ENCODE measurements at places on chromosomes 2 and 18.
A peak's percentile ranks its signal among the peaks of the same experiment; 100 is the strongest.

- DNase-seq = no peak
Observed at GRCh38 chr2:224986477-224986876, 55.8 kb downstream of the DOCK10 start.

DNA sequence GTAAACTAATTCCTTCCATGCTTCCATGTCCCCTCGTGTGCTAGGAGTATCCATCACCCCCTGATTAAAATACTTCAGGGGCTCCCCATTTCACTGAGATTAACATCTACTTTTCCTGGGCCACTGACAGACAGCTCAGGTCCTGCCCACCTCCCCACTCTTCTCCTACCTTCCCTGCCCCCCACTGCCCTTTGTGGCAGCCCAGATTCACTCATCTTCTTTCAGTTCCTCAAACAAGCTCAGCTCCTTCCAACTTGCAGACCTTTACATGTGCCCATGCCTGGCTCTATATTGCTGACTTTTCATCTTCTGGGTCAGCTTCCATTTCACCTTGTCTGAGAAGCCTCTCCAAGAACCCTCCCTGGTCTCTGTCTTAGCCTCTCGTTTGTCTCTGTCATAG lies 12.0 kb downstream of the RUFY4 start:
- DNase-seq = no peak

GRCh38 chr18:21132398-21132918 lies 20.8 kb upstream of the ROCK1 start:
- DNase-seq = no peak

GRCh38 chr2:236473691-236474090 lies 95.9 kb upstream of the ACKR3 start:
- no peak for DNase-seq

- no peak for DNase-seq
Observed at GRCh38 chr18:56221195-56222065, 417.0 kb downstream of the TXNL1 start.

DNA sequence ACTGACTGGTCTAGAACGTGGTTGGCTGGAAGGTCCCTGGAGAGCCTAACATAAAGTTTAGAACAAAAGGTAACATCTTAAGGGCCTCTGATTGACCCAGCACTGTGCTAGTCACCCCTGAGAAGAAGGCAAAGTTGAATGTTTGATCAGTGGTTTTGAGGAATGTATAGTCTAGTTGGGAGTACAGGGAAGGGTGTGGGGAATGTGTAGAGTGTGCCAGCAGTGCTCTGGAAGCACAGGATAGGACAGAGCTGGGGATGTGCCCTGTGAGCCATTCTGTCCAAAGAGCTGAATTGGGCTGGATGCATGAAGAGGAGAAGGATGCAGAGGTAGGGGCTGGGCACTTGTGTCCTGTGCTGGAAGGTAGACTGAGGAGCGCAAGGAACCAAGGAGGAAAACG lies 41.0 kb upstream of the DOCK10 start:
- no peak for DNase-seq

DNA sequence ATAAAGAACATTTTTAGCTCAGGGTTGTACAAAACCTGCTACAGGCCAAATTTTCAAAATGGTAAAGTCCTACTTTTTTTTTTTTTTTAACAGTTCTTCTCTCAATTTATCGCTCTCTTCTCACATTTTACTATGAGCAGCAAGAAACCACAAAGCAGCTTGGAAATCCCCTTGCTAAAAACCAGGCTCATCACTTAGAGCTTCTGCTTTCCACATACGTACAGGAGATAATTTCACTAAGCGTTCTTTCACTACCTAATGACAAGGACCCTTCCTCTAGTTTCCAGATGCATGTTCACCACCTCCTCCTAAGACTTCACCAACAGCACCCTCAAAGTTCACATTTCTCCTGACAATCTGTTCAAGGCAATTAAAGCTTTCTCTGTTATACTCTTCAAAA lies 294.9 kb upstream of the CYRIA start:
- DNase-seq = no peak

DNA sequence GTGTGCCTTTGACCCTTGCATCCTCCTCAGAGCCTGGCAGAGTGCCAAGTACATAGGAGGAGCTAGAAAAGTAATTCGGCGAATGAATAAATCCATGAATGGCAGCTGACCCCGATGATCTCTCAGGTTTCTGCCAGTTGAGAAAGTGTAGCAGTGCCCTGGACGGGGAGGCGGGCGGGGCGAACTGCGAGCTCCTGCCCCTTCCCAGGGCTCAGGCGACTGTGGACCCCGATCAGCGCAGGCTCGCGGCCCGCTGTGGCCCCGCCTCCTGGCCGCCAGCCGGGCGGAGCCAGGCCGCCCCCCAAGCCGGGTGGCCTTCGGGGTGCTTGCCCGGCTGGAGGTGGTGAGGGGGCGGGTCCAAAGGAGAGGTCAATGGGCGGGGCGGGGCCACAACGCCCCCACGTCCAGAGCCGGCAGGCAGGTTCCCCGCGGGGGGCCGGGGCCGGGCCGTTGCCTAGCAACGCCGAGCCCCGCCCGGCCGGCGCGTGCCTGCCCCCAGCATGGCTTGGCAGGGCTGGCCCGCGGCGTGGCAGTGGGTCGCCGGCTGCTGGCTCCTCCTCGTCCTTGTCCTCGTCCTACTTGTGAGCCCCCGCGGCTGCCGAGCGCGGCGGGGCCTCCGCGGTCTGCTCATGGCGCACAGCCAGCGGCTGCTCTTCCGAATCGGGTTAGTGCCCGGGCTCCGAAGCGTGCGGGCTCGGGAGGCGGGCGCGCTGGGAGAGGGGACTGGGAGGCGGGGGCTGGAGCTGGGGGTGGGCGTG lies 30.6 kb upstream of the TMBIM1 start:
- DNase-seq = peak; percentile 21

DNA sequence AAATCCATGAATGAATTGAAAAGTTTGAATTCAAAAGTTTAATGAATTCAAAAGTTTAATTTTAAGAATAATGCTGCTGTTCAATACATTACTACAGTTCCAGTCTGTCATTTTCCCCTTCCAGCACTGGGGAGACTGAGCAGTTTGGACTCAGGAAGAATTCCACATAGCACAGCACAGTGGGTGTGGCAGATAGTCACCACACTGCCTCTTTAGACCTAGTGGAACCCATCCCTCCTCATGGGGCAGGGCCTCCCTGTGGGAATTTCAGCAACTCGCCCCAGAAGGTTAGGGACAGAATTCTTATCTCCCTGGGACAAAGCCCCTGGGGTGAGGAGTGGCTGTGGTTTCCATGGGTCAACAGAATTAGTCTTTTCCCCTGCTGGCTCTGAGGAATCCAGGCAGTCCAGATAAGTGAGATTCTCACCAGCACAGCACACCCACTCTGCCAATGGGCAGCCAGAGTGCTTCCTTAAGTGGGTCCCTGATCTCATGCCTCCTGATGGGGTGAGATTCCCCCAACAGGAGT lies 442.0 kb upstream of the SYT4 start:
- no peak for DNase-seq

DNA sequence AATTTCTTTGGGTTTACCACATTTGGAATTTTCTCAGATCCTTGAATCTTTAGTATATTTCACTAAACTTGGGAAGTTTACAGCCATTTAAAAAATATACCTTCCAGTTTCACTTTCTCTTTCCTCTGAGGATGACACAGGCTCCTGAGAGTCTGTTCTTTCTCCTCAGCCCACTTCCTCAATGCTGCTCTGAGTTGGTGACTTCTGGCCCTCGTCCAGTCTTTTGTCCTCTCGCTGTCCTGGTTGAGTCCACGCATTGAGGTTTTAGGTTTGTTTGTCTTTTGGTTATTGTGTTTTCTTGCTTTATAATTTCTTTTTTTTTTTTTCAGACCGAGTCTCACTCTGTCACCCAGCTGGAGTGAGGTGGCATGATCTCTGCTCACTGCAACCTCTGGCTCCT lies 40.7 kb upstream of the GALR1 start:
- peak; percentile 58 for DNase-seq

DNA sequence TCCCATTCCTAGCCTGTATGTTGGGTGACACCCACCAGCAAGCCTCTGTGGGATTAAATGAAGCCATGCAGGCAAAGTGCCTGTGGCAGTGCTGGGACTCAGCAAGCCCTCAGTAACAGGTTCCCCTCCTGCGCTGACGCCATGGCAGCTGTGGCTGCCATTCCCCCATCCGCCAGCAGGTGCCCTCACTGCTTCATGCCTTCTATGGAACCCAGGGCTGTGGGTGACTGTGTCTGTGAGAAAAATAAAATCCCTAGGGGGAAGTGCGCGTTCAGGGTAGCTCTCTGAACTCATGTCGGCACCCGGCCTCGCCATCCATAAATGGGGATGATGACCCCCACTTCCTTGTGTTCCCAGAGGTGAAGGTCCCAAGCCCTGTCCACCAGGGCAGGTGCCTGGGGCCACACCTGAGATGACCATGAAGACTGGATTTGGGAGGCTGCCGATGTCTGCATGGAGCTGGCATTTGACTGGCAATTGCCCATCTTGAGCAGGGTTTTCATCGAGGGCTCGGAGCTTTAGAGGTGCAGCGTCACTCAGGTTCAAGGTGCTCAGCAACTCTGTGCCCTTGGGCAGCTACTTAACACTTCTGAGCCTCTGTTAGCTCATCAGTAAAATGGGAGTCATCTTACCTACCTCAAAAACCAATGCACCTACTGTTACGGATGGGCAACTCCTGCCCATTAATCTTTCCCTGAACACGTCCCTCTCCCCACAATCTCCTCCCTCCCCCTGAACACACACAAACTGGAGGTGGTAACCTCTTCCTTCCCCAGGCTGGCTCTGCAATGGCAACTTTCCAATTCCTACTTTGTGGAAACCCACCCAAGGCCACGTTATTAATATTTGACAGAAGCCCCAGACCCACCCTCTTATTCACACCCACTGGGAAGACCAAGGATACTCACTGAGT lies 2.9 kb upstream of the MAL start:
- DNase-seq = peak; percentile 77

DNA sequence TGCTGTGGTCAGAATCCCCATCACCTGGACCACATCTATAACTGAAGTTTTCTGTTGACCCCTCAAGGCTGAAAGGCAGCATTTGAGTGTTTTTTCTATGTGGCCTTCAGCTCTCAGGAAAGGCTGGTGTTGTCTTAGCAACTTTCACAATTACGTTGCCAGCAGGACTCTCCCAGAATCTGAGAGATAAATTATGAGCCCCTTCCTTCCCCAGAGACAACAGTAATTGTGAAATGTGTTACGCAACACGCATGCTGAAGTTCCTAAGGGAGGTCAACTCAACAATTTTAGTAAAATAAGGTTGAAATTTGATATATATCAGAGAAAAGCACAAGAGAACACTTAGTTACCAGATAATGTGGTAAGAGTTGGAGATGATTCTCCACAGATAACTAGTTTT lies 216.5 kb upstream of the SLC8A1 start:
- DNase-seq = no peak

- no peak for DNase-seq
Observed at GRCh38 chr2:96146881-96147592, 1.8 kb upstream of the DUSP2 start.

DNA sequence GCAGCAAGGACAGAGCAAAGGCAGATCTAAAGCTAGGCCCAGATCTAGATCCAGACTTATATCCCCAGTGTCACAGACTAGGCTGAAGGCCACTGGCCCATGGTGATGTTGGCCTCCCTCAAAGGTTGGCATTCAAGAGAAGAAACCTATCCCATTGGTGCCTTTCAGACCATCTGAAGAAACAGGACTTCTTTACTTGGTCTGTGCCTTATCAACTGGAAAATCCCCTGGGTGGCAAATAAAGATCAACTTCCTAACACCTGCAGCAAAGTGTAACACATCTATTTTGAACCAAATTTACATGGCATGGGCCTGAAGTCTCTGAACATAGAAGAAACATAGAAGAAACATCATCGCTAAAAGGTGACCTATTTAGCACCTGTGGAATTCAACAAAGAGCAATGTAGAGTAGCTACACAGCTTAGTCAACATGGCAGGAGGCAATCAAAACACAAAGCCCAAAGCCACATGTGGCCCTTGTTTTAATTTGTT lies 35.8 kb downstream of the METTL4 start:
- DNase-seq = no peak

- peak; percentile 9 for DNase-seq
Observed at GRCh38 chr2:181041661-181042060, 61.3 kb downstream of the UBE2E3 start.

DNA sequence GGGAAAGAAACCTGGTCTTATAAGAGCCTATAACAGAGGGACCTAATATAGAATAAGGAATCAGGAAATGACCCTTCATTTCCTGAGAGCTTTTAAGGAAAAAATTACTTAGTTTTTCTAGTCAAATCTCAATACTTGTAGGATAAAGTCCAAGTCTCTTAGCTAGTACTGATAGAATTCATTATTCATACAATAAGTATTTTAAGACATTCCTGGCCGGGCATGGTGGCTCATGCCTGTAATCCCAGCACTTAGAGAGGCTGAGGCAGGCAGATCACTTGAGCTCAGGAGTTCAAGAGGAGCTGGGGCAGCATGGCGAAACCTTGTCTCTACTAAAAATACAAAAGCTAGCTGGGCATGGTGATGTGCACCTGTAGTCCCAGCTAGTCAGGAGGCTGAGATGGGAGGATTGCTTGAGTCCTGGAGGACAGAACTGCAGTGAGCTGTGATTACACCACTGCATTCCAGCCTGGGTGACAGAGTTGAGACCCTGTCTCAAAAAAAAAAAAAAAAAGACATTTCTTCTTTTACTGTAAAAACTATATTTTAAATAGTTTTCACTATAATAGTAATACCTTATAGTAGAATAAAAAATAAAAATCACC lies 3.2 kb downstream of the RAB3GAP1 start:
- DNase-seq = no peak

DNA sequence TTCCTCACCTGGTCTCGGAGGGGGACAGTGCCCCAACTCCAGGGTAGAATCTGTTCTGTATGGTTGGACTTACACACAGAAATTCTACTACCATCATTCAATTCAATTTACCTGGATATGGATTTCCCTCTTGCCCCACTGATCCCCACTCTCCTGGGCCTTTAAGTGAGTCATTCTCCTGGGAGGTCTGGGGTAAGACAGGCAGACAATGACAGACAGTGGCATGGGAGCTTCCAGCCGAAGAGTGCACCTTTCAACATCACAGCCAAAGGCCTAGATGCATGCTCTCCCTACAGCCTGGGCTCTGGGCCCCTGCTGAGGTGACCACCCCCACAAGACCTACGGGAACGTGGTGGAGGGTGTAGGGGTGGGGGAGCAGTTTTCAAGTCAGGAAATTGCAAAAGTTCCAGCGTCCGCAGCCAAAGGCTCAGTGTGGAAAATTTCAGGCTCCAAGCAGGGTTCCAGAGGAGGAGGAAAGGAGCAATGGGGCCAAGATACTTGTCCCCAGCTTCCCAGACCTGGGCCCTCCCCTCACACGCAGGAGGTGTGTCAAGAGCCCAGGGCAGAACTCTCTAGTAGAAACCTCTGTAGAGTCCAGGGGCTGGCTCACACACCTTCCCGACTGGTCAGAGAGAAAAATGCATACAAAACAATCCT lies 296.4 kb downstream of the CYP26B1 start:
- no peak for DNase-seq

DNA sequence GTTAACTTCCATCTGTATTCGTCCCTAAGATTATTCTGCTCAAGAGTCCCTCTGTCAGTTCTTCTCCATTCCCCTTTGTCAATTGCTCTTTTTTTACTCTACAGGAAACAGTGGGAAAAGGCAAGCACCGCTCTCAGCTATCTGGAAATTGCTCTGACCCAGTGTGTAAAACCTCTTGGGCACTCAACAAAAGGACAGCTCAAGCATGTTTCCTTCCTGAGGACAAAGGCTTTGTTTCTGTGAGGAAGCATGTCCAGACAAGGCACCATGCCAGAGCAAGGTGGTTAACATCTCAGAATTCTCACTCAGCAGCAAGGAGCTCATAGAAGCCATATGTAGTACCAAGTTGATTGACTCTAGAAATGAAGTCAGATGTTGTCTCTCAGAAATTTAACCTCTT lies 735.6 kb downstream of the TSN start:
- DNase-seq = no peak

Data from activated CD4-positive, alpha-beta T cell treated with anti-CD3 and anti-CD28 coated beads, Interleukin-2, Interleukin-4, amounts not matched to agents 100 ng/mL and 50 ng/mL, durations not matched to agents 16 hours and 8 hours (primary cell).